ENCODE measurements at places on chromosomes 1 and 21. TPM values are rescaled to one million over a fixed set of nuclear protein-coding genes. Genes with fewer than 3 reads are reported as not detected.

Gene PEX11B
- 32.4 TPM for total RNA-seq

Gene SERTAD4
- 7.5 TPM for total RNA-seq

Gene ADAM30
- total RNA-seq: not detected

Gene KCNJ15
- total RNA-seq: 103 TPM

Gene NPPA
- 2.7 TPM for total RNA-seq

Gene CHIA
- 1.5 TPM for total RNA-seq

Gene SPATA45
- total RNA-seq: not detected

All from left lung (tissue), 14 donors.